Panc1 (cell line): ENCODE measurements at places on chromosomes 12 and 14.

- no peak for DNase-seq
These were observed 123.5 kb upstream of the RFLNA start for GRCh38 chr12:124171231-124171979.

DNA sequence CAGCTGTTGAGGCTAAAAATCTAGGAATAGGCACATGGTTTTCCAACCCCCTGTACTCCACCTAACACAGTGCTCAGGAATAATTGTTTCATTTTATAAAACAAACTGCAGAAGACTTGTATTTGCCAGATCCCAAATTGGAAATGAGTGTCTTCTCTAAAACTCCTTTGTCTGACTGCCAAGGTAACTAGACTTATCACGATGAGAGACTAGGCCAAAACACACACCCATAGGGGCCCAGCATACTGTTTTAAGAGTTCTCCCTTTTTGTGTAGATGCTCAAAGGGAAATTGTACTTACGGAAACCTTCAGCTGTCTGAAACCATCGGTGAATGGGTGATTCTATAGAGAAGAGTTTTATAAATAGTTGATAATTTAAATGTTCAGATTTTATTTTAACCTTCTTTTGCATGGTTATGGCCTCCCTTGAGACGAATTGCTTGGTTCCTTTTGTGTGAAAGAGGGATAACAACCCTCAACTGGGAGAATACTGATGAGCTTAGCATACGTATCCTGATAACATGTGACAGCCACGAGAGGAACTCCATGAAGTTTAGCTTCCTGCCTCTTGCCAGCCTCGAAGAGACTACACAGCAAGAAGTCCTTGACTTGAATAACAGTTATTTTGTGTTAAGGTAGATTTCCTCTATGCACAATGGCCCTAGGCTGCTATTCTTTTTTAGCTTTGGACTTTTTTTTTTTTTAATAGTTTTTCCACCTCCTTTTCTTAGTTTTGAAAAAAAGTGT is 103.3 kb downstream of the PELI2 start:
- no peak for DNase-seq

GRCh38 chr14:53651096-53651740 is 305.4 kb downstream of the BMP4 start:
- no peak for DNase-seq

DNA sequence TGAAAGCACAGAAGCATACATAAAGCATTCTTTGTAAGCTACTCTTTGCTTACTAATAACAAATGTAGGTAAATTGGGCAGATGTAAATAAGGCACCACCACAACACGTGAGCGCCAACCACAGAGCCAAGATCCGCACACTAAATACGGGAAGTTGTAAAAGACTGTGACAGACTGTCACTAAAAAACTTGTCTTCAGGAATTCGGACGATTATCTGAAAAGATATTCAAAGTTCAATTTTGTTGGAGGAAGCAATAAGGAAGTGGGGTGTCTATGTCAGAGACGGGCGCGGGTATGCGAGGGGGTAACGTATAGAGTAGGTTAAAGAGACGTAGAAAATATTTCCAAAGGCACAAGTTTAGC is 1.5 kb upstream of the HSP90B1 start:
- no peak for DNase-seq

- DNase-seq = no peak
These were observed 571 bp downstream of the ZNF891 start for GRCh38 chr12:133129368-133130037.

GRCh38 chr12:124259154-124260066 is 35.5 kb upstream of the RFLNA start:
- no peak for DNase-seq

GRCh38 chr14:90491221-90491885 is 94.5 kb downstream of the CALM1 start:
- DNase-seq = no peak

DNA sequence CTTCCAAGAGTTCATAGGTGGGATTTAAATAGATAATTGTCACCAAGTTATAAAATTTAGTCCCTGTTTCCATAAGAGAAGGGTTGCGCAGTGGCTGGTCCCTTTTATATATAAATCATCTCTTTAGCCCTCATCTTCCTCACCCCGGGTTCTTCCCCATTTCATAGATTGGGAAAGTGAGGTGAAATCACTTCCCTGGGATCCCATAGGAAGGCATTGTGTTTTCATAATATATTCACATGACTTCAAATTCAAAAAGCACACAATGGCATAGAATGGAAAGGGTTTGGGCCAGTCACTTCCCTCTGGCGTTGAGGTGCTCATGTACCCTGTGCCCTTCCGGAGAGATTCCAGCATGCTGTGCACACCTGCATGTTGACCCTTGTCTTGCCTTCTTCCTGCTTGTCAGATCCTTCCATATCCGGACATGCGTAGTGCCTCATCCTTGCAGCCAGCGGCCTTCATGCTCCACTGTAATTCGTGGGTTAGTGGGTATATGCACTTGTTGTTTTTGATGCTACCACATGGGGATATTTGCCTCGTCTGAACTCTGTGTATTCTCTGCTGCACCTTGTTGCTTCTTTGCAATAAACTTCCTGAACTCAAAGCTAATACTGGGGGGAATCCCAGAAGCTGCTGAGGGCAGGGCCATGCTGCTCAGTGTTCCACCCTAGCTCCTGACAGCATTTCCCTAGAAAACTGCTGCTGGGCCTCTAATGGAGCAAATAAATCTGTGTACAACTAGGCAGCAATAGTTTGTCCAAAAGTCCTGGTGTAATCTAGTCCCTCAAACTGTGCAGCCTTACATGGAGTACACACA is 59.6 kb downstream of the ANAPC7 start:
- DNase-seq = no peak

DNA sequence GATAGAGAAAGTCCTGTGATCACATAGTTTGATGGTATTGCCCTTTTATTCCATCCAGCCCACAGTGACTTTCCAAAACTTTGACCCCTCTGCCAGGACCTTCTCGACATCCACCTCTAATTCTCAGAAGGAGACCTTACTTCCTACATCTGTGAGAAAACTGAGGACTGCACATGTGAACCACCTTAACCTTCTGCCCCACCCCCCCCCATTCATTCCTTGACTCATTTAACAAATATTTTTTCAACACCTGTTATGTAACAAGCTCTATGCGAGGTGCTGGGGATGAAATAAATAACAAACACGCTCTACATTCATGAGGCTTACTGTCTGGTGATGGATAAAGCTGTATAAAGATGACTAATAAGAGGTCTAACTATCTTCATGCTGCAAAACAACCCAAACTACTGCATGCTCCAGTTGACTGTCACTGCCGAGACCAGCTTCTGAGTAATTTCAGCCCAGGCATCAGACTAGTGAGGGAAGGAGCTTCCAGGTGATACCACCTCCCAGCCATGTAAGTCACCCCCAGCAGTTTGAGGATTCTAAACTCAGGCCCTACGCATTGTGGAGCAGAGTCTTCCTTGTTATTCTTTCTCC is 1.9 kb upstream of the HAL start:
- DNase-seq = no peak

- no peak for DNase-seq
These were observed 594.3 kb downstream of the LRFN5 start for GRCh38 chr14:42200957-42201356.

- no peak for DNase-seq
These were observed 18.5 kb upstream of the GPRC5A start for GRCh38 chr12:12872934-12873275.

- DNase-seq = no peak
These were observed 6.6 kb downstream of the ZNF219 start for GRCh38 chr14:21091821-21092272.

GRCh38 chr14:76985540-76986230 is 42.8 kb downstream of the IRF2BPL start:
- no peak for DNase-seq

DNA sequence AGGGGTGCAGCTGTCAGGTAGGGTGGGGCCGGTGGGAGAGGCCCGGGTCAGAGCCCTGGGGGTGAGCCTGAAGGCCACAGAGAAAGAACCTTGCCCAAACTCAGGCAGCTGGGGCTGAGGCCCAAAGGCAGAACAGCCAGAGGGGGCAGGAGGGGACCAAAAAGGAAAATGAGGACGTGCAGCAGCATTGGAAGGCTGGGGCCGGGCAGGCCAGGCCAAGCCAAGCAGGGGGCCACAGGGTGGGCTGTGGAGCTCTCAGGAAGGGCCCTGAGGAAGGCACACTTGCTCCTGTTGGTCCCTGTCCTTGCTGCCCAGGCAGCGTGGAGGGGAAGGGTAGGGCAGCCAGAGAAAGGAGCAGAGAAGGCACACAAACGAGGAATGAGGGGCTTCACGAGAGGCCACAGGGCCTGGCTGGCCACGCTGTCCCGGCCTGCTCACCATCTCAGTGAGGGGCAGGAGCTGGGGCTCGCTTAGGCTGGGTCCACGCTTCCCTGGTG is 10.5 kb downstream of the MMP14 start:
- DNase-seq = no peak

GRCh38 chr12:103501447-103501846 is 5.7 kb upstream of the C12orf42 start:
- DNase-seq = no peak

GRCh38 chr12:51653431-51653830 is 62.4 kb downstream of the SCN8A start:
- no peak for DNase-seq

- DNase-seq = no peak
These were observed 22.8 kb downstream of the MMP17 start for GRCh38 chr12:131850856-131851559.

DNA sequence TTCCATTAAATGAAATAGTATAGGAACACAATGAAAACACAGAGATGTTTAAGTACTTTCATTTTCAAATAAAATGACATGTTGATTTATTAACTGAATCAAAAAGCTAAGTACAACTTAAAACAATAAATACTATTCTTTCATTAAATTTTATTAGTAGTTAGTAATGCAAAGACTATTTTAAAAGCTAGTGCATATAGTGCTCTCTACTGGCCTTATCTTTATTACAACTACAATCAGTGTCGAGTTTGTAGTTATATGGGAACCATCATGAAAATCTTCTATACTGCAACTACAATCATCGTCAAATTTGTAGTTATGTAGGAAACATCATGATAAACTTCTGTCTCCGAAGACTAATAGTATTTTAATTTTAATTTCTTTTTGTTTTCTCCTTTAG is 8.9 kb upstream of the LIN7A start:
- no peak for DNase-seq

DNA sequence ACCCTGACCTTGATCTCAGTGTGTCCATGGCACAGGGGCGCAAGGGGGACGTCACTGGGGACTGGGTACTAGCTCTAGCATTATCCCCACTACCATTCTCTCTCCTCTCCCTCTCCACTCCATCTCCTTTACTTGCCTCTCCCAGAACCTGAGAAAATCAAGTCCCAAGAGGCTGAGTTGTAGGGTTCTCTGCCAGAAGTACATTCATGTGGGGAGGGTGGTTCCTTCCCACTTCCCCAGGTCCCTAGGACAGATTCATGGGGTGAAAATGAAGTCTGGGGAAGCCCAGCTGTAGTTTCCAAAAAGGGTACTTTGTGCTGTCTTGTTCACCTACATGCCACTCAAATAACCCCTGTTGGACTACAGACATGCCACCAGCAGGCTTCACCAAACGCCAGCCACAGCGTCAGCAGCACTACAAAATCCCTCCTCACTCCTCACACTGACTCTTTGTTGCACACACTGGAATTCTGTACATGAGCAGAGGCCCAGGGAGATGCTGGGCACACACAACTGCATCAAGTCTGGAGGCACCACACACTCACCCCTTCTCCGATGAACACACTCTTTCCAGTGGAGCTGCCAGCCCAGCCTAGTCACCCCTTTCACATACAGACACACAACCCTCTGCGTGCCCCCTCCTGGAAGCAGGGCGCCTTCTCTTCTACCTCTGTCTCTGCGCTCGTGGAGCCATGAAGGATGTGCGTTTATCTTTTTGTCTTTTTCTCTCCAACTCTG is 6.9 kb downstream of the RARG start:
- no peak for DNase-seq

GRCh38 chr12:109840305-109841074 is 7.3 kb upstream of the TRPV4 start:
- no peak for DNase-seq

DNA sequence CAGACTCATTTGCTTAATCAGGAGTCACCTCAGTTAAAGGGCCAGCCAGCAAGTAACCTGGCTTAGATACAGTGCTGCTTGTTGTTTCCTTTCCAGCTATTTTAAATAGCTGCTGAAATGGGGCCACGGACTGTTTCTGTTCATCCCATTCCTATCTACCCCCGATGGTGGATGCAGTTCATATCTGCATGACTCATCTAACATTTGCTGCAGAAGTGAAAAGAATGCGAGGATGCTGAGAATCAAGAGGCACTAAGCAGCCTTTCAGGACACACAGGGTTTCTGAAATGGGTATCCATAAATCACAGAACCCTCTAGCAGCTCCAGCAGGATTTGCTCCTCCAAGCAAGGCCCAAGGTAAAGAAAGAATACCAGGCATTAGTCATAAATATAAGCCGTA is 60.2 kb upstream of the RTRAF start:
- DNase-seq = no peak

DNA sequence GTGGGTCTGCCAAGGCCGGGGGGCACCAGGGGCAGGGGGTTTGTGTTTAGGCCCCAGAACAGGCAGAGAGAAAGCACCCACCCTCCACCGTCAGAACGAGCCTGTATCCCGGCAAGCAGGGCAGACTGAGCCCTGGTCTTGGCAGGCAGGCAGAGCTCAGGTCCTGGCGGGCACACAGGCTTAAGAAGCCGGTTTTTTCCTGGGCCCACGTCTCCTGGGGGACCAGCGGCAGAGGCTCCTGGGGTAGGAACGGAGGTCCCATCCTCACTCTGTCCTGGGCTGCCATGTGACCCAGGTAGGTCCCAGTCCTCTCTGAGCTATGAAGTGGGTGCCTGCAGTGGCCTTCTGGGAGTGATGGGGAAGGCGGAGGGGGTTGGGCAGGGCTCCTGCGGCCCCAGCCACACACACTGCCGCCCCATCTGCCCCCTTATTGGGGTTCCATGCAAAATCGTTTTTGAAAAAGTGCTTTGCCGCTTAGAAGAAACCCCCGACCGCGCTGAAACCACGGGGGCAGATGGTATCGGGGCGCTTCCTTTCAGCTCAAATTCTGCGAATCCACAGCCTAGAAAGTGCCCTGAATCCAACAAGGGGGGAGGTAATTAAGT is 24.2 kb downstream of the SH2B3 start:
- no peak for DNase-seq
